Heart right ventricle (tissue), 16 donors: ENCODE measurements at places on chromosomes 6 and 20. TPM values are rescaled to one million over a fixed set of nuclear protein-coding genes. Genes with fewer than 3 reads are reported as not detected.

- H3K4me1 ChIP-seq = peaks cover 5% of the 10 kb centered on the region
- peak overlapping the region; percentile 87 for H3K4me3 ChIP-seq
- no peaks in the 10 kb centered on the region for H3K27me3 ChIP-seq
- H3K27ac ChIP-seq = peak overlapping the region; percentile 36
- no peaks in the 10 kb centered on the region for H3K36me3 ChIP-seq
These were observed 593 bp downstream of the DNMT3B start for GRCh38 chr20:32762754-32763201.

Gene PACSIN1
- total RNA-seq = 4.0 TPM

Gene SLC16A10
- total RNA-seq = 3.3 TPM

Gene TINAG
- total RNA-seq = 0.32 TPM

GRCh38 chr6:40537446-40537845 lies 49.7 kb downstream of the LRFN2 start:
- DNase-seq = no peak
- no peak overlapping the region for H3K4me3 ChIP-seq
- H3K27ac ChIP-seq = no peak overlapping the region
- no peaks in the 10 kb centered on the region for H3K36me3 ChIP-seq
- no peaks in the 10 kb centered on the region for H3K4me1 ChIP-seq

DNA sequence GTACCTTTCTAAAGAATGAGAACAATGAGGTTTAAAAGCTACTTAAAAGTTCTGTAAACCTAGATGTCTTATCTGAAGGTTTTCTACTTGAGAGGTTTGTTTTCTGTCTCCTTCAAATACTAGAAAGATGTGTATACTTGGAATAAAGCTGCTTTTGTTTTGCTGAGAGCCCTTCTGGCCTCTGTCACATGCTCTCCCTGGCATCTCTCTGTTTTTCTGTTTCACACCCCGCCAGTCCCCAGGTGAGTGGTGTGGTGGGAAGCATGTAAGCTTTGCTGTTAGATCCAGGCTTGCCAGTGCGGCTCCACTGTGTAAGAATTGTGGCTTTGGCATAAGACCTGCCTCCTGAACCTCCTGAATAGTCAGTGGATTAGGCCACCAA lies 56.8 kb downstream of the SNX9 start:
- no peak overlapping the region for H3K27ac ChIP-seq
- H3K4me3 ChIP-seq = no peak overlapping the region
- H3K36me3 ChIP-seq = peaks cover 86% of the 10 kb centered on the region
- H3K27me3 ChIP-seq = no peaks in the 10 kb centered on the region
- no peaks in the 10 kb centered on the region for H3K4me1 ChIP-seq
- no peak for DNase-seq

- no peak overlapping the region for H3K4me3 ChIP-seq
- H3K27ac ChIP-seq = no peak overlapping the region
- no peak for DNase-seq
- no peaks in the 10 kb centered on the region for H3K36me3 ChIP-seq
These were observed 15.0 kb downstream of the OR2B3 start for GRCh38 chr6:29071831-29072723.

DNA sequence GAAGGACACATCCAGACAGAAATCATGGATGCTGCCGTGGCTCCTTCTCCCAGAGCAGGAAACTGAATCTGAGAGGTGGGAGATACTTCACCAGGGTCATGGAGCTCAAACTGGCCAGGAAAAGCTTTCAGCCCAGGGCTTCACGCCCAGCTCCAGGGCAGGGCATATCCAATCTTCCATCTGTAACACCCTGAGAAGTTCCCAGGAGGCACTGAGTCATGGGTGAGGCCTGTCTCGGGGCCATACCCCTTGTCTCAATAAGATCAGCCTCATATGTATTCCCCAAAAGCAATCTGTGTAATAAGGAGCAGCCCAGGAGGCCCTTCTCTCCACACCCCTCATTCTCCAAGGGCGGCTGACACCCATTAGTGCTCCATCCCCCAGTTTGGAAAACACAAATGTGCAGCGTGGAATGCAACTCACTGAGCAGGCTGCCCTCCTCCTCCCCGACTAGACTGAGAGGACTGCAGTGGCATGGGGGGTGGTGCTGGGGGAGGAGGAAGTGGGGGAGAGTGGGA lies 439.3 kb upstream of the SULF2 start:
- H3K4me1 ChIP-seq = no peaks in the 10 kb centered on the region
- no peaks in the 10 kb centered on the region for H3K36me3 ChIP-seq
- H3K27ac ChIP-seq = no peak overlapping the region
- no peak overlapping the region for H3K4me3 ChIP-seq

DNA sequence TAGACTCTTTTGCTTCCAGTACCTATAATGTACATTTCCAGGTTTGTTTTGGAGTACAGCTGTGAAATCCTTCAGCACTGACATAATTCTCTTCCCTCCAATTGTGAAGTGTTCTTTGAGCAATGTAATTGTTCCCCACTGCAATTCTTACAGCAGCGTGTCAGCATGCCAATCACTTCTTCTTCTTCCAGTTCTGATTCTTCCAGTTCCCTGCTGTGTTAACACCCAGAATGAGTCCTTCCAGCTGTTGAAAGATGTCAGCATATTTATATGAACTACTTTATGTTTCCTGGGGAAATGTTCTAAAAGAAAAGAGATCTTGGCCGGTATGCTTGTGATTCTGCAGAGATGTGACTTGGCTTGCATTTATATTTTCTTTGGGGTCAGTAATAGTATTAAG lies 213.9 kb downstream of the UNC5CL start:
- DNase-seq = no peak
- H3K36me3 ChIP-seq = no peaks in the 10 kb centered on the region
- peaks cover 6% of the 10 kb centered on the region for H3K27me3 ChIP-seq
- no peaks in the 10 kb centered on the region for H3K4me1 ChIP-seq

DNA sequence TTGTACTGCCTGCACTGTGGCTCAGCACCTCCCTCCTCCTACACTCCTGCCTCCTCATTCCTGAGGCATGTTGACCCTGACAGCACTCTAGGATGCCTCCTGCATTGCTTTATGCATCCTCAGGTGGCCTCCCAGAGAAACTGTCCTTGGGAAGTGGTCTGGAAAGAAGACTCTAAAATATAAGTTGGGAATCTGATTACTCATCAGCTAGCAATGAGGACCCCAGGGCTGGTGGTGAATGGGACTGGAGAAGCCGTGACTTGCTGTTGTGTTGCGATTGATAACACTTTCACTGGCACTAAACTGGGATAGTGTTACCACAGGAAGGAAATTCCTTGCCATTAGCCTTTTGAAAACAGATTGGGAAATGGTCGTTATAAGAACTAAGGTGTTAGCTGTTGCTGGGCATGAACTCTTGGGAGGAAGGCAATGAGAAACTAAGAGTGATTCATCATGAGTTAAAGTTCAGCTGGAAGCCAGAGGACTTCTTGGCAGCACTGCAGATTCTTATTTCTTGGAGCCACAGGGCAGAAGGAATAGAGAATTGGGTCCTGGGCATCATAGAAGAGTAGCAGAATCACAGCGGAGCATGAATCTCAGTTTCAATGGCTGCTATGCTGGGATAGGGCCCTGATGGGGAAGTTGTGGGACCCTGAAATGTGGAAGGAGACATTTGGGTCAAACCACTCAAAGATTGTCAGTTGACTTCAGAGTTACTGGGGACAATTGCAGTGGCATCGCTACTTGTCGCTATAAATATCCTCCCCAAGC lies 10.1 kb upstream of the SIRPD start:
- H3K4me1 ChIP-seq = no peaks in the 10 kb centered on the region
- H3K27me3 ChIP-seq = peaks cover 8% of the 10 kb centered on the region
- H3K27ac ChIP-seq = no peak overlapping the region
- no peaks in the 10 kb centered on the region for H3K36me3 ChIP-seq
- H3K4me3 ChIP-seq = no peak overlapping the region
- DNase-seq = no peak

GRCh38 chr6:82084324-82084920 lies 163.1 kb downstream of the IBTK start:
- H3K36me3 ChIP-seq = no peaks in the 10 kb centered on the region
- peaks cover 8% of the 10 kb centered on the region for H3K4me1 ChIP-seq
- no peak overlapping the region for H3K4me3 ChIP-seq
- no peak overlapping the region for H3K27ac ChIP-seq

Gene KCNK5
- total RNA-seq = 0.25 TPM

Gene SLC35D3
- total RNA-seq = not detected

GRCh38 chr6:166950443-166950821 lies 5.9 kb downstream of the RNASET2 start:
- no peak for DNase-seq
- no peaks in the 10 kb centered on the region for H3K27me3 ChIP-seq
- H3K36me3 ChIP-seq = peaks cover 11% of the 10 kb centered on the region
